ENCODE measurements at places on chromosomes 4 and X.

- DNase-seq: no peak
Measured at GRCh38 chr4:116018831-116019230, 905.4 kb upstream of the NDST4 start.

- no peak for DNase-seq
Measured at GRCh38 chrX:137342969-137343368, 223.0 kb upstream of the ZIC3 start.

DNA sequence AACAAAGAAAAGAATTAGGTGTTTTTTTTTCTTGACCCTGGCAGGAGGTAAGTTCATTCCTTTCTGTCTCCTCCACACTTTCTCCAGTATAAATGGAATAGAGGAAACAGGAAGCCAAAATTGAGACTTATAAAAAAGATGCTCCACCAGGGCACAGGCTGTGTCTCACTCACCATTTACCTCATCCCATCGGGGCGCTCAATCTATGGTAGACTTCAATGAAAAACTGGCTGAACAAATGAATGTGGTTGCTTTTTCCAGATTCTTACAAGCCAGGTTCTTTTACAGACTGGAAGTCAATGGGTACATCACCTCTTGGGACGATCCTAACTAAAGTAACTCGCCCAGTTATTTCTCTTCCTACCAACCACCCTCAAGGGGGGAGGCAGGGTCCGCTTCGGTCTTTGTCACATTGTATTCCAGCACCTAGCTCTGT, 685 bp downstream of the COMMD8 start:
- no peak for DNase-seq

DNA sequence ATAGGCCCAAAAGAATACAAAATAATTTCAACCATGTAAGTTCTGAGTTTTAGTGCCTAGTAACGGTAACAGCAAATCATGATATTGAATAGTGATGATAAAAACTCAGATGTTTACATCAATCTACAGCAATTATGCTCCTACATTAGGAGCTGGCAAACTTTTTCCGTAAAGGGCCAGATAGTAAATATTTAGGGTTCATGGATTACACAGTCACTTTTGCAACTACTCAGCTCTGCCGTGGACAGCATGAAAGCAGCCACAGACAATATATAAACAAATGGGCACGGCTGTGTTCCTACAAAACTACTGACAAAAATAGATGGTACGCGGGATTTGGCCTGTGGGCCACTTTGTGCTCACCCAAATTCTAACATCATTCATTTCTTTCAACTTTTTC, 167.8 kb upstream of the NAP1L5 start:
- no peak for DNase-seq

- no peak for DNase-seq
Measured at GRCh38 chr4:168812806-168813205, 197.2 kb downstream of the CBR4 start.

GRCh38 chrX:97096385-97096784, 212.7 kb downstream of the RPA4 start:
- no peak for DNase-seq

GRCh38 chr4:137819964-137820383, 287.7 kb upstream of the PCDH18 start:
- DNase-seq: no peak

- no peak for DNase-seq
Measured at GRCh38 chr4:130814896-130815295, 1718.9 kb downstream of the C4orf33 start.

- DNase-seq: no peak
Measured at GRCh38 chr4:16480011-16480410, 253.7 kb upstream of the TAPT1 start.

All from activated CD4-positive, alpha-beta memory T cell treated with anti-CD3 and anti-CD28 coated beads for 36 hours (primary cell).